ENCODE measurements at places on chromosomes 6 and 20.

GRCh38 chr20:2327620-2328555 is 32.1 kb downstream of the TGM3 start:
- DNase-seq = no peak

DNA sequence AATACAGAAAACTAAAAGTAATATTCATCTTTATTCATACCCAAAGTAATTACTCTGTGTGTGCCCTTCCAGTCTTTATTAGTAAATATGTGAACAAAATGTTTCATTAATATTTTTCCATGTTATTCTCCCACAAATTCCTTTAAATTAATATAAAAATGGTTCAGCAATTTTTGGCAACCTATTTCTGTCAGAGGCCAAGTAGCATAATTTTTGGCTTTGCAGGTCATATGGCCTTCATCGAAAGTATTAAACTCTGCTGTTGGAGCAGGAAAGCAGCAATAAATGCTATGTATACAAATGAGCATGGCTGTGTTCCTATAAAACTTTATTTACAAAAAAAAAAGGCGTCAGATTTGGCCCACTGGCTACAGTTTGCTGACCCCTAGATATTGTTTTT is 16.1 kb downstream of the ZC2HC1B start:
- DNase-seq = no peak

GRCh38 chr6:72824833-72825232 is 203.0 kb downstream of the KCNQ5 start:
- DNase-seq = no peak

DNA sequence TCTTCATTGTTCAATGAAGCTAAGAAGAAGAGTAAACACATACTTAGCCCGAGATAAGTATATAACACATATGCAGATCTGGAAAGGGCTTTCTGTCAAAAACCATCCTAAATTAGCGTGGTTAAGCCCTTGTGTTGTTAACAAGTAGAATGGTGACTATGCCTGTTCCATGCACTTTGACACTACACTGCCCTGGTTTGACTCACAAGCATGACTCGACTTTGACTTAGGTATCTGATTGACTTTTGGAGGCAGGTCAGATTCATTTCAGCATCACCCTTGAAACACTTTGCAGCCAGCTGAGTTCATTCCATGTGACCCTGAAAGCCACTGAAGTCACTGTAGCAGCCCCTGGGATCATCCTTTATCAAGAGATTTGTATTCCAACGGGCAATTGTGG is 239.8 kb downstream of the TBX18 start:
- DNase-seq = no peak

- no peak for DNase-seq
These were observed 266.0 kb downstream of the ALDH8A1 start for GRCh38 chr6:134683783-134684422.

DNA sequence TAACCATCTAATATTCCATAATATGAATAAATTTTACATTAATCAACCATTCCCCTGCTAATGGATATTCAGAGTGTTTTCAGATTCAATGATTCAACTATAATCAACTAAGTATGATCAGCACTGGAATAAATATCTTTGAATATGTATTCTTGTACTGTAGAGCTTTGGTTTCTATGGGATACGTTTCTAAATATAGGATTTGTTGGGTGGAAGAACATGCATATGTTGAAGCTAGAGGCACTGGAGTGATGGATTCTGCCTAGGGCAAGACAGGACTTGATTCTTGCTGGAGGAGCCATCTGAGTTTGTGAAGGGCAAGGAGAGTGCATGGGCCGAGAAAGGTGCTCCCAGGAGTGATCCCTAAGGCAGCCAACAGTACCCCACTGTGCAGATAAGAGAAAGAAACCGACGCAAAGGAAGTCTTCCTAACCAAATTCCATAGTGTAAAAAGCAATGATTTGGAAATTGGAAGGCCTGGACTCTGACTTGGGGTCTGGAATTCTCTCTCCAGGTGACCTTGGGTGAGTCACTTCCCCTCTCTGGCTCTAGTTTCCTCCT is 418.7 kb downstream of the PREX1 start:
- DNase-seq = no peak

GRCh38 chr20:38157635-38158495 is 7.2 kb downstream of the TGM2 start:
- no peak for DNase-seq

- no peak for DNase-seq
These were observed 1004.9 kb upstream of the ADGRB3 start for GRCh38 chr6:67630146-67630545.

GRCh38 chr6:69881322-69882151 is 15.2 kb downstream of the COL19A1 start:
- no peak for DNase-seq

GRCh38 chr6:8710668-8711431 is 275.5 kb upstream of the SLC35B3 start:
- no peak for DNase-seq

- DNase-seq = no peak
These were observed 20.0 kb downstream of the PREX1 start for GRCh38 chr20:48807586-48808381.

DNA sequence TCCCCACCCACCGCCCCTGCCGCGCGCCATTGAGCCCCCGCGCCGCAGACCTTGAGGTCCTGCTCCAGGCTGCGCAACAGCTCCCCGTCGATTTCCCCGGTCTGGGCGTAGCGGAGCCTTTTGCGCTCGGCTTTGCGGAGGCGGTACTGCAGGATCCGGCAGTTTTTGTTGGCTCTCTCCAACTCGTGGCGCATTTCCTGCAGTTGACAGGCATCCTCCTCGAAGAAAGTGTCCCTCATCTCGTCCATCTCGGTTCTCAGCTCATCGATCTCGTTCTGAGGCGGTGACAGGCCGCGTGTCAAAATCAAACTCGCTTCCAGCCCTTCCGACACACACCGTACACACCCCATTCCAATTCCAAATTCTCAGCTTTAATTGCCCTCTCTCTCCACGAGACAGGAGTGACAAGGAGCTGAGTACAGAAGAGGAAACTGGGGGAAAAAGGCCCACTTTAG is 4.3 kb downstream of the MTCL3 start:
- no peak for DNase-seq

GRCh38 chr6:155125906-155126305 is 130.8 kb downstream of the TIAM2 start:
- no peak for DNase-seq

GRCh38 chr20:13468166-13468565 is 170.6 kb downstream of the TASP1 start:
- no peak for DNase-seq

- DNase-seq = no peak
These were observed 276.5 kb downstream of the CDKAL1 start for GRCh38 chr6:20810727-20811108.

Data from NCI-H1694 (cell line).